Body of pancreas (tissue), 4 donors: ENCODE measurements at places on chromosomes 1 and 21.

DNA sequence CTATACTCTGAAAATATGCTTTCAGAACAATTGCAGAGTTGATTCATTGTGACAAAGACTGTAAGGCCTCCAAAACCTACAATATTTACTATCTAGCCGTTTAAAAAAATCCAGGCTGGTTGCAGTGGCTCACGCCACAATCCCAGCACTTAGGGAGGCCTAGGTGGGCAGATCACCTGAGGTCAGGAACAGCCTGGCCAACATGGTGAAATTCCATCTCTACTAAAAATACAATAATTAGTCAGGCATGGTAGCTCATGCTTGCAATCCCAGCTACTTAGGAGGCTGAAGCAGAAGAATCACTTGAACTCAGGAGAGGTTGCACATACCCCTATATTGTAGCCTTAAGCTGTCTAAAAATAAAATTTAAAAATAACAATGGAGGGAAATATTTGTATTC is 5.3 kb upstream of the TFF2 start:
- no peak for DNase-seq

DNA sequence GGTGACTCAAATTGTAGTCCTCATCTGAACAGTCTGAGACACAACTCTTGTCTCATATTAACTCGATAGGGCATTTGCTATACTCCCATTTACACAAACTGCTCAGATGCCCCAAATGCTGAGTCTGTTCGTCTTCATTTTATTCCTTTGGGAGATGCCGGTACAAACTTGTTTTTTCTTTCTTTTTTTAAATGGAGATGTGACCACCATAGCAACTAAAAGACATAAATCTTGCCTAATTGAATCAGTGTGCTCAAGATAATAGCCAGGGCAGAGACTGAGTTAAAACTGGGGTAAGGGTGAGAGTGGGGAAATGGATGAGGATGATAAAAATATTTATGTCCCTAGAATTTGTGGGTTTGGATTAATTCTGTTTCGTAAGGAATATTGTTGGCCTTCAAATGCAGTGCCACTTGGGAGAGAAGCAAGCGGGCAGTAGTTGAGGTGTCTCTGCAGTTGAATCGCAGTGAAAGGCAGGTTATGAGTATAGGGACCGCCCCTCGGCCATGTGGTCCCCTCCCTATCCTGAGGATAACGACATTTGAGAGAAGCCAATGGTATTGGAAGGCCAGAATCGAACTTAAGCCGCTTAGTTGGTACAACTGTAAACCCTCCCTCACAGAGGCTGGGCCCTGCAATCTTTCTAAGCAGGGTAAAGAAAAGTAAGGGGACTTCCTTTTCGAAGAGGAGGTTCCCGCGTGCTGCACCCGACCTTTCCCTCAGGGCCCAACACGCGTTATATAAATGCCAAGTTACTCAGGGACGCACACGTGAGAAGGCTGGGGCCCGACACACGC is 859 bp upstream of the LRRC8B start:
- peak; percentile 70 for DNase-seq

GRCh38 chr1:29180497-29181412 is 945 bp downstream of the SRSF4 start:
- no peak for DNase-seq

DNA sequence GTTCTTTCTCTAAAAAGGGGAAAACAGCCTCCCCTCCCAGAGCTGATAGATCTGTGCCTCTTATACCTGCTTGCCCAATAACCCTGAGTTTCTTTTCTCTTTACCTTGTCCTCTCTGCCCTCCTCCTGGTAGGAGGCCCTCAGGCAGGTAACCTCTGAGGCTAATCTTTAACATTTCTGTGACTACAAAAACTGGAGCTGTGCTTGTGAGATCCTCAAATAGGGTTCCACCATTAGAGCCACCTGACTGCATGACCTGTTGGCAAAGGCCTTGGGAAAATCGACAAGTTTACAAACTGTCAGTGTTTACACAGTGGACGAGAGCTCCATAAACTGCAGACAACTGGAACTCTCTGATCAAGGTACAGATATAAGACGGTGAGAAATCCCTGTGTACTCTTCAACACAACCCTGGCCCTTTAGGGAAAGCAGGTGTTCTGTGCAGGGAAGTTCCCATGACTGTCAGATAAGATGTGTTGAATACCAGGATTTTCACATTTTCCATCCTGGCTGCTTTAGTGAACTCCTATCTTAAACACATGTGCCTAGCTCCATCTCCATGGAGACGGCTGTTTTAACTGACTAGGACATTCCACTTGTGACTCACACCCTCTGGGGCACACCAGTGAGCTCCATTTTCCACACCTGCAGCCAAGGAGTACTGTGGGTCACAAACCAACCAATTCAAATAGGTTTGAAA is 38.3 kb downstream of the ECE1 start:
- peak; percentile 95 for DNase-seq

GRCh38 chr1:108780937-108781574 is 34.6 kb downstream of the STXBP3 start:
- no peak for DNase-seq

- no peak for DNase-seq
Measured at GRCh38 chr1:210688512-210689234, 360.0 kb downstream of the HHAT start.

DNA sequence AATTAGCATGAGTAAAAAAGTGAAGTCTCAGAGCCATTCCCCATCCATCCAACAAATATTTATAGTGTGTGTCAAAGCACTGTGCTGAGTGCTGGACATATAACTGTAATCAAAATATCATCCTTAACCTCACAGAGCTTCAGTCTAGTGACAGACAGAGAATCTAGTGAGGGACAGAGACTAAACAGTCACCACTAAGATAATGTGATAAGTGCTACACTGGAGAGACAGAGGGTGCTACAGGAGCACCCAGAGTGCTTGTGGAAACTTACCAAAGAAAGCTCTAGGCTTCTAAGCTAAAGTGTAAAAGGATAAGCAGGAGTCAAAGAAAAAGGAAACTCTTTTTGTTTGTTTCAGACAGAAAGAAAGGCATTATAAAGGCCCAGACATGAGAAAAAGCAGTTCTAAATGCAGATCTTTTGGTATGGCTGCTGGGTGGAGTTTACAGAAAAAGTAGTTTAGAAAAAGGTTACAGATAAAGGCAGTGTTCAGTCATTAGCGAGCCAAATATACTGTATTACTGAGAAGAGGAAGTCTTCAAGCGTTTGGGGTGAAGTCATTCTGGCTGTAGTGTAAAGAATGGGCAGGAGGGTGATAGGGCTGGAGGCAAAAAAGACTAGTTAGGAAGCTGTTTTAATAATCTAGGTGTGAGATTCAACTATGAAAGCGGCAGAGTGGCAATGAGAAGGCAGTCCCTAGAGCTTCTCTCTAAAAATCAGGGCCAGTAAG is 83.8 kb downstream of the SCMH1 start:
- no peak for DNase-seq

GRCh38 chr1:184152434-184152898 is 100.9 kb downstream of the TSEN15 start:
- DNase-seq = no peak

DNA sequence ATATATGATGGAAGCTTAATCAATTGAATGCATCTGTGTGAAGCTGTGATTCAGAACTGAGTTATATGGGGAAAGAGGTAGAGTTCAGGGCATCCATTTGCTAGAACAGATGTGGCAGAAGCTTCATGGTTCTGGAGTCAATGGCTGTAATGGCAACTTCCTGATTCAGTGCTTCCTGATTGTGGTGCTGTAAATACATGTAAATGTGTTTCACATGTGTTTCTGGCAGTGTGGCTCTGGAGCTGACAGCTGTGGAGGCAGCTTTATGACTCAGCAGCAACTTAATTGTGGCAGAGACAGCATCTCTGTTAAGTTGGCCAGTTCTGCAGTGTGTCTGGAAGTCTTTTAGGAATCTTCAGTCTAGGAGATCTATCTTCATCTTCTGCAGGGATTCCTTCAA is 226.6 kb upstream of the ZRANB2 start:
- no peak for DNase-seq

- DNase-seq = no peak
Measured at GRCh38 chr1:147245129-147245528, 2.6 kb downstream of the CHD1L start.

GRCh38 chr21:29403922-29404538 is 105.3 kb downstream of the BACH1 start:
- DNase-seq = no peak

DNA sequence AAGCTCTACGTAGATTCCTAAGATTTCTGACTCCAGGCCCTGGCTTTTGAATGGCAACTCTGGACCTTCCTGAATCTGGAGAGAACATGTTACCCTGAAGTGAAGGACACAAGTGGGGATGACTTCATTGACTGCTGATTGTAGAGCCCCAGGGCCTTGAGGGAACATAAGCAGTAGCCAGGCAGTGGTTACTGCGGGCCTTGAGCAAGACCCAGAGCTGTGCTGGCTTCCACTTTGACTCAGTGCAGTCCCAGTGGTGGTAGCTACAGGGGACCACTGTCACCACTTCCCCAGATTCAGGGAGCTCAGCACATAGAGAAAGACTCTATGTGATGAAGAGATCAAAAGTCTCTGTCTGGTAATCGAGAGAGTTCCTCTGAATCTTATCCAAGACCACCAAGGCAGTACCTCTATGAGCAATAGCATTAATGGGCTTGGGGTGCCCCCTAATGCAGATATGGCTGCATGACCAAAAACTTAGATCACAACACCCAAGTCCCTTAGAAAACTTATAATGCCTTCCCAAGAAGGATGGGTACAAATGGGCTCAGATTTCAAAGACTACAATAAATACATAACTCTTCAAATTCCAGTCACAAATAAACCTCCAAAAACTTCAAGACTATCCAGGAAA is 1278.3 kb downstream of the AMY1C start:
- DNase-seq = no peak

DNA sequence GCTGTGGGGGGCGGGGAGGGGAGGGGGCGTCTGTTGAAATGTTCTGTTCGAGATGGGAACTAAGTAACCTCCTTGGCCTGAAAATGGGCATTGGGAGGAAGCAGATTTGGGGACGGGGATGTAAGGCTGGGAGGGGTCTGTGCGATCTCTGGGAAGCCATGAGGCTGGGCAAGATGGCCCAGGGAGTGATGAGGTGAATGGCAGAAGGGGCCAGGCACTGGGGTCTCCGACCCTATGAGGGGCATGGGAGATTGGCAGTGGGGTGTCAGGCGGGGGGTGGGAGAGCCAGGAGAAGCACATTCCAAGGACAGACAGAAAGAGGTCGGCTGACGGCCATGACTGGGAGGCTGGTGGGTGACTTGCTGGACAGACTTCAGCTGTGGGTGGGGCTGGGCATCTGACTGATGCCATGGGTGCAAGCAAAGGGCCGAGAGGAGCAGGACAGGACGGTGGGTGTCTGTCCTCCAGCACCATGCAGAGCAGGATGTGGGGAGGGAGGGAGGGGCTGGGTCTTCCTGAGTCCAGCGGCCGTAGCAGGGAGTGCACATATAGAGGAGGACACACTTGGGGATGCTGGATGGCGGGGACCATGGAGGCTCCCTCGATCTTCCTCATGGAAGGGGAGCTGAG is 30.0 kb upstream of the COL18A1 start:
- no peak for DNase-seq

GRCh38 chr1:16235944-16236510 is 956 bp downstream of the CPLANE2 start:
- peak; percentile 59 for DNase-seq

- peak; percentile 89 for DNase-seq
Measured at GRCh38 chr21:30408782-30409494, 13.1 kb downstream of the KRTAP13-1 start.

DNA sequence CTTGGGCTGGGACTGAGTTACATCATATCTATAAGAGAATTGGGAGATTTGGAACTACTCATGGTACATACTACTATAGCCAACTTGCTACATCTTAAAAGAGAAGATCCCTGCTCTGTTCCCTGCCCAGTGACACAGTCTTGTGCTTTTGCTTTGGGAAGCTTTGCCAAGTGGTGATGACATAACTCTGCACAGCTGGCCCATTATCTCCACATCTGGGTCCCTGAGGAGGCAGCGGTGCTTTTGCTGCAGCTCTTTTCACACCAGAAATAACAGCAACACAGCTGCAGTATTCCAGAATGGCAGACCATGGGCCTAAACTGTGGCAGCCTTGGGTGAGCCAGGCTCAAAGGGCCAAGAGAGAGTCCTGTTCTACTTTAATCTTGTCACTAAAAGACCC is 296.0 kb downstream of the HHAT start:
- DNase-seq = peak; percentile 16

GRCh38 chr1:7727809-7728471 is 43.2 kb upstream of the VAMP3 start:
- DNase-seq = no peak
